ENCODE measurements at places on chromosomes 2 and 18.
A peak's percentile ranks its signal among the peaks of the same experiment; 100 is the strongest.

GRCh38 chr2:101041413-101041812 is 39.3 kb downstream of the RPL31 start:
- DNase-seq = no peak

- DNase-seq = peak; percentile 44
Measured at GRCh38 chr2:206158563-206159345, 490 bp downstream of the NDUFS1 start.

GRCh38 chr2:86337244-86337835 is at the start of gene REEP1:
TSS of gene REEP1 (minus strand) at chr2:86337626. CDS start at chr2:86337510, 116 bp downstream.
- peak; percentile 52 for DNase-seq

DNA sequence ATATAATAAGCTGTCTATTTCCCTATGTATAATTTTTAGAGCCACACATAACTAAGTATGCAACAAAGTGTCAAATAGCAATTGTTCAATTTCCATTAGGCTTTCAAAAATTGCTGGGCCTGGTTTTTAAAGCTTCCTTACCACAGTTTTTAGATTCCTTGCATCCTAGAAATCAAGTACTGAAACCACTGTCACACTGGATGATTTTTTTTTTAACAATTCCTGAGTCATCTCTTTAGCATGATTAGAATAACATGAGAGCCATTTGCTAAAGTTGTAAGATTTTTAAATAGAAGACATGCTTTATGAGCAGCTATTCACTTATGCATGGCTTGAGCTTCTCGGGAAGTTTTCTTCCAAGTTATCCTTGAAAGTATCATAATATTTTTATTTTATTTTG is 319.5 kb upstream of the NXPH2 start:
- DNase-seq = no peak

GRCh38 chr2:149634103-149634502 is 46.5 kb upstream of the MMADHC start:
- DNase-seq = no peak

- no peak for DNase-seq
Measured at GRCh38 chr2:153373510-153374279, 104.9 kb downstream of the RPRM start.

- DNase-seq = no peak
Measured at GRCh38 chr2:10507106-10507505, 59.0 kb upstream of the ODC1 start.

DNA sequence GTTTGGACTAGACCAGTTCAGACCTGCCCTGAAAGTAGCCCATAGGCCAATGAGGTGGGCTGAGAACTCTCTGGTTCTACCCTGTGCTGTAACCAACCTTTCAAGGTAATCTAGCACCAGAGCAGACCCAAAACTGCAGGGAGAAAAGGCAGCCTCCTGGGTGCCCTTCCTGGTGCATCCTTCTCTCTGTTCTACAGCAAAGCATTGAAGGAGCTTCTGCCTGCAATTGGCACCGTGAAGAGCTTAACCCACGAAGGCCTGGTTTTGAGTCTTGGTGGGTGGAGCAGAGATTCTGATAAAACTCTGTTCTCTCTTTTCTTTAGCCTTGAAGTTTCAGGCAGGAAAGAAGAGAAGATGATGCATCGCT is 55.5 kb downstream of the LIPG start:
- no peak for DNase-seq

DNA sequence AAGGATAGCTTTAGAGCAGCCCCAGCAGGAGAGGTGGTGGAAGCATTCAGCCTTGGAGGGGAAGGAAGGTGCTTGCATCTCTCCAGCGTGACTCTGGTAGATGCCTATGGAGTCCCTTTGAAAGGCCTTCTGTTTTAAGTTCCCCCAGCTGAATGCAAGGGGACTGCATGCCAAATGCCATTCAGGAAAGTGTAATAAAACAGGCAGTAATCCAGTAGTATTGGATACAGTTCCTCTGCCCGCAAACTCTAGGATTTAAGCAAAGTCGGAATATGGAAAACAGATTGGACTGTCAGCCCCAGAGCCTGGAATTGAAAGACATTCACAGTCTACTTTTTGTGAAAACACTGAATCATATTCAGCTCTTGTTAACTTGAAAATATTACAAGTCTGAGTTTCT is 125.2 kb upstream of the GAREM1 start:
- peak; percentile 29 for DNase-seq

DNA sequence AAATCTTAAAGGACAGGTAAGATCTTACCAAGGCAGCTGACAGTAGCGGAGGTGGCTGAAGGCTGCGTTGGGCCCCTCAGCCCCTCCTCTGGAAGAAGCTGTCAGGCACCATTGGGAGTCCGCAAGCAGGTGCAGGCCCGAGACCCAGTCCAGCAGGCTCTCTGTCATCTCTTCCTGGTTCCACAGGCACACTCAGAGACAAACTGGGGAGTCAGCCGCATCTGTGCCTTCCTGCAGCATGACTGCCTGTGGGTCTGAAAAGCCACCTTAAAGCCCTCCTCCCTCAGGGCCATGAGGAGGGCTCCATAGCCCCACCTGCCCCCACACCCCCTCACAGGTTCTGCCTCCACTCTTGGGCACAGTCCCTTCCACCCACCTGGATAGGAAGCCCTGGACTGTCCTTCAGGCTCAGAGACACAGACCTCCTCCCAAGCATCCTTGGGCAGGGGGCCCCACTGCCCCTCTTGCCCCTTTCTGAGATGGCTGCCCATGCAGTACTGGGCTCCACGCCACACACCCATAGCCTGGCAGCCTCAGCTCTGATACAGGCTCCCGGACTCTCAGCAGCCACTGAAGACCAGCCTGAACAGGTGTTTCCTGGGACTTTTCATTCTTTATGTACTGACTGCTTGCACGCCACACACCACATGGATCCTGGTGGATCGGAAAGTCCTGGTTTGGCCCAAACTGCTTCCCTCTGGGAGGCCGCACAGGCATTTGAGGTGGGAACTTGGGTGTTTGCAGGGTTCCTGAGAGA is 239.8 kb downstream of the SEPTIN10 start:
- no peak for DNase-seq

DNA sequence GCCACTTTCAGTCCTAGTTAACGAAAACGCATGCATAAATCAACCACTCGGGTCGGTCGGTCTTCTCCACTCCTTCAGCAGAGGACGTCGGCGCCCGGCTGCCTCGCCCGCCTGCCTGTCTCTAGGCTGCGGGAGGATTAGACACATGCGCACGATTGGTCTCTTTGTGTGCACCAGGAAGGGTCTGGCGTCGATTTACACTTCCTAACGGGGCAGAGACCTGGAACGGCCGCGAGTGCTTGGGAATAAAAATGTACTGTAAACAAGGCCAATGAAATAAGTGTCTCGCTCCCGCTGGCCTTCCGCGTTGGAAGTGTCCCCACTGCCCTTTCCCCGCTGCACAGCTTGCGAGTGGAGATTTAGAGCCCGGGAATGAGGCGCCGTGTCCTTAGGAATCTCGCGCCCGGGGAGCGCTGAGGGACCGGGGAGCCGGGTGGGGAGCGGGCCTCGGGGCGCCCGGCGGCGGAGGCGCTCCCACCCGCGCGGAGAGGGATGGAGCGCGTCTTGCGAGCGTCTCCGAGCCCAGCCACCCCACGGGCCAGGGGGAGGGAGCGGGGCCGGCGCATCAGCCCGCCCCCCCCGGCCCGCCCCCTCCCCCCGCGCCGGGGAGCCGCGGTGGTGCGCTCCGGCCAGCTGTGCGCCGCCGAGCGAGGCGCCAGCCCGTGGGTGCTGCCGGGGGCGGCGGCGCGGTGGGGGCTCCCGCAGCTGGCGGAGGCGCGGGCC is at the start of gene DOK6:
TSS of gene DOK6 (plus strand) at position 636 of the 723 bp plus-strand sequence.
- DNase-seq = peak; percentile 91

DNA sequence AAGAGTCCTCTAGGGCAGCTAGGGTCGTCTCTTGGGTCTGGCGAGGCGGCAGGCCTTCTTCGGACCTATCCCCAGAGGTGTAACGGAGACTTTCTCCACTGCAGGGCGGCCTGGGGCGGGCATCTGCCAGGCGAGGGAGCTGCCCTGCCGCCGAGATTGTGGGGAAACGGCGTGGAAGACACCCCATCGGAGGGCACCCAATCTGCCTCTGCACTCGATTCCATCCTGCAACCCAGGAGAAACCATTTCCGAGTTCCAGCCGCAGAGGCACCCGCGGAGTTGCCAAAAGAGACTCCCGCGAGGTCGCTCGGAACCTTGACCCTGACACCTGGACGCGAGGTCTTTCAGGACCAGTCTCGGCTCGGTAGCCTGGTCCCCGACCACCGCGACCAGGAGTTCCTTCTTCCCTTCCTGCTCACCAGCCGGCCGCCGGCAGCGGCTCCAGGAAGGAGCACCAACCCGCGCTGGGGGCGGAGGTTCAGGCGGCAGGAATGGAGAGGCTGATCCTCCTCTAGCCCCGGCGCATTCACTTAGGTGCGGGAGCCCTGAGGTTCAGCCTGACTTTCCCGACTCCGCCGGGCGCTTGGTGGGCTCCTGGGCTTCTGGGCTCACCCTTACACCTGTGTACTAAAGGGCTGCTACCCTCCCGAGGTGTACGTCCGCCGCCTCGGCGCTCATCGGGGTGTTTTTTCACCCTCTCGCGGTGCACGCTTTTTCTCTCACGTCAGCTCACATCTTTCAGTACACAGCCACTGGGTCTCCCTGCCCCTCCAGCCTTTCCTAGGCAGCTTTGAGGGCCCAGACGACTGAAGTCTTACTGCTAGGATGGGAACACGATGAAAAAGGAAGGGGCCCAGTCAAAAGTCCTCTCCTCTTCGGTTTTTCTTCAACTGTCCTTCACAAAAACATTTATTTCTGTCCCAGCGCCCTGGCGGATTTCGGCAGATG is 8.1 kb downstream of the SIX2 start:
- no peak for DNase-seq

DNA sequence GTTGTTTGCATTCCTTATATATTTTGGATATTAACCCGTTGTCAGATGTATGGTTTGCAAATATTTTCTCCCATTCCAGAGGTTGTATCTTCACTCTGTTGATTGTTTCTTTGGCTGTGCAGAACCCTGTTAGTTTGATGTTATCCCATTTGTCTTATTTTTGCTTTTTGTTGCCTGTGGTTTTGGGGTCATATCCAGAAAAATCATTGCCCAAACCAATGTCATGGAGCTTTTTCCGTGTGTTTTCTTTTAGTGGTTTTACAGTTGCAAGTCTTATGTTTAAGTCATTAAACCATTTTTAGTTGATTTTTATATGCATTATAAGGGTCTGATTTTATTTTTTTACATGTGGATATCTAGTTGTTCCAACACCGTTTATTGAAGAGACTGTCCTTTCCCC is 35.8 kb downstream of the PPIG start:
- no peak for DNase-seq

Data from NCI-H69 (cell line).